GM03348 (cell line): ENCODE measurements at places on chromosomes 13 and 19.

DNA sequence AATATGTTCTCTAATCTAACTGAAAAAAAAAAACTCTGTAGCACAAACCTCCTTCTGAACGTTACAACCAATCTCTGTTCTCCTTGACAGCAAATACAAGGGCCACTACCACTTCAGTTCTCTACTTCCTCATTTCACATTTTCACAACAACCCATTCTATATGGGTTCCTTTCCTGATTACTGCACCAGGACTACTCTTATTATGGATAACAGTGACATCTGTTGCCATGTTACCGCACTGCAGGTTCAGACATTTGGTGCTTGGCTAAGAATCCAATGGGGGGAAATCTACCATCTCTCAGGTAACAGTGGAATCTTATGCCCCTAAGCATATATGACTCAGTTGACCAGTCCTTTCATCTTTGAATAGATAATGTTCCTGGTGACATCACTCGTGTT is 11.6 kb upstream of the FPR3 start:
- DNase-seq: no peak

DNA sequence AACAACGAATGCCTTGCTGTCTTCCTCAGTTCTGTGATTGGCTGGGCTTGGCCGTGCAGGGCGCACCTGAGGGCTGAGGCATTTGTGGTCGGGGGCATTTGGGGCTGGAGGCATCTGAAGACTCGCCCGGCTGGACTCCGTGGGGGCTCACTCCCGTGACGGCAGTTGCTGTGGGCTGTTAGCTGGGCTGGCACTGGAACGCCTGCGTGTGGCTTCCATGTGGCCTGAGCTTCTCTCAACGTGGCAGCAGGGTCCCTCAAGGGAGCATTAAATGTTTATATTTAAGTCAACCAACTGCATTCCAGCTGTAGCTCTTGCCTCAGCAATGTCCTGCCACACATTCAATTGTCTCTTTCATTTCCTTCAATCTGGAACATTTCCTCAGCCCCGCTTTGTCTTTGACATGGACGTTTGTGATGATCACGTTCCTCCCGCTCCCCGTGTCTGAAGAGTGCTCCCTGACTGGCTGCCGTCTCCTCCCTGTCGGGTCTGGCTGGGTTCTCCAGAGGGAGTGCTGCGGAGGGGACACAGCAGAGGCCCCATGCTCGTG is 21.0 kb downstream of the CCDC8 start:
- peak; percentile 64 for DNase-seq

DNA sequence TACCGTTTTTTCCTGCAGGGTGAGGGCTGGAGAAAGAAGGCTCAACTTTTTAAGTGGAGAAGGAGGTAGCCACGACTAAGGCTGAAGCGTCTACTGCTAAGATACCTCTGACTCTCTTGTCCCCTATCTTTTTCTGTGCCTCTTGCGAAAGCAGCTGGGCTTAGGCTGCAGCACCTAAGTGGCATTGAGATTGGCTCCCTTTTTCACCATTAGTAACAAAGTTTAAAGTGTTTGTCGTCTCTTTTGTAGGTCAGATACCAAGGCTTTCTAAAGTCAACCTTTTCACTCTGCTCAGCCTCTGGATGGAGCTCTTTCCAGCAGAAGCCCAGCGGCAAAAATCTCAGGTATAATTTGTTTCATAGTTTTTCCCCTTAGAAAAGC is 887 bp downstream of the CDADC1 start:
- no peak for DNase-seq

DNA sequence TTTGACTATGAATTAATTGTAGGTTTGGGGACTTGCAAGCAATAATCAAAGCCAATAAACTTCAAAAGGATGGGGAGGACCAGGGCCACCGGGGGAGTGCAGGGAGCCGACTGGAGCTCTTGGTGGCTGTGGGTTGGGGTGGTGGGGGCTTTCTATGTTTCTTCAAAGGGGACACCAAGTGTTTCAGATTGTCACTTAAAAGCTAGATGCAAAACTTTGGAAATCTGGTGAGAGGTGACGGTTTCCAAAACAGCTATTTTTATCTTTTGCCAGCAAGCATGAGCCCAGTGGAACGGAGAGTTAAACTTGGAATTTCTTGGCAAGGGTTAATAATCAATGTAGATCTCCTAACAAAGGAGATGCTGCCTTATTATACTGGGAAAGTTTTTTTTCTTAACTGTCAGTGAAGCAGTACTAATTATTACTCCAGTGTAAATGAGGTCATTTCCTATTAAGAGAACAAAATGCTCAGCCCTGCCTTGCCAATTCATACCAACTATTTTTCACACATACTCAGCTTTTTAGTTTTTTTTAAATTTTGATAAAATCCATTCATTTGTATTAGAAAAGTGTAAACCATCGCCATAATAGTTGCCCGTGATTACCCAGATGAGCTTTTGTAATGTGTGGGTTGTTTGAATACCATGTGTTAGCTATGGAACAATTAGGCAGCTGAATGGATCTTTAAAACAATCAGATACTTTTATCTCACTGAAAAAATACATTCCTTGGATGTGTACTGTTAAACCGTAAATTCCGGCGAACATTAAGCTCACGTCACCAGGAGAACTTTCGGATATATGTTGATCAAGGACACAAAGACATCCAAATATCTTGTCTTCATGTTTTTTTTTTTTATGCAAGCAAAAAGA is 95.9 kb upstream of the ZNF536 start:
- DNase-seq: no peak

GRCh38 chr13:51581148-51581820 is 3.0 kb upstream of the WDFY2 start:
- no peak for DNase-seq

DNA sequence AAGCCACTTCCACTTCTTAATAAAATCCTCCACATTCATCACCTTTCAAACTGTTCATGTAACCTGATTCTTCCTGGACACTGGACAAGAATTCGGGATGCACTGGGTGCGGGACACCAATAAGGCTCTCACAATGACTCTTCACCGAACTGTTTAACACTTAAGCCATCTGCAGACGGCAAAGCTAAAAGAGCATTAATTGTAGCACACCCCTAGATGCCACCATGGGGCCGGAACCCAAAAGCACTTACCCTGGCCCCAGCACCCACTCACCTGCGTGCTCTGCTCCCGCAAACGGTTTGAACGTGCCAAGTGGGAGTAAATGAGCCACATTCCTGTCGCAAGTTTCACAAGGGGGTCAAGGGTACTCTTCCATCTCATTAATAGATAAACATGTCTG is 254.3 kb upstream of the PRR20A start:
- no peak for DNase-seq

GRCh38 chr19:38971672-38972071 is 3.9 kb downstream of the FBXO17 start:
- no peak for DNase-seq

DNA sequence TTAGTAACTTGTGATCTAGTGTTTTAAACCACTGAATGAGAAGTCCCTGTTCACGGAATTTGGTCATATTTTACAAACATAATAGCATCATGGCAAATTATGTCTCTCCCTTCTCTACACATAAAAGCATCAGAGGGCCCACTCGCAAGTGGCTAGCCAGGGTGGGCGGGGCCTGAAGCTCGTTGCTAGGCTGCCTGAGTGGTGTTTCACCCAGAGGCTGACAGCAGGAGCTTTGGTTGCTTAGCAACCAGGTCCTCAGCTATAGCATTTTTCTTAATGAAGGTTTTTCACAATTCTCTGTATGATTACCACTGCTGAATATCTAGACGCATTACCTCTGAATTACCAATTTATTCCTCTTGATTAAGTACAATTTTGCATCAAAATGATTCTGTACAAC is 126.5 kb downstream of the NALCN start:
- peak; percentile 18 for DNase-seq

GRCh38 chr19:16226184-16226591 is 28.5 kb downstream of the AP1M1 start:
- DNase-seq: no peak

DNA sequence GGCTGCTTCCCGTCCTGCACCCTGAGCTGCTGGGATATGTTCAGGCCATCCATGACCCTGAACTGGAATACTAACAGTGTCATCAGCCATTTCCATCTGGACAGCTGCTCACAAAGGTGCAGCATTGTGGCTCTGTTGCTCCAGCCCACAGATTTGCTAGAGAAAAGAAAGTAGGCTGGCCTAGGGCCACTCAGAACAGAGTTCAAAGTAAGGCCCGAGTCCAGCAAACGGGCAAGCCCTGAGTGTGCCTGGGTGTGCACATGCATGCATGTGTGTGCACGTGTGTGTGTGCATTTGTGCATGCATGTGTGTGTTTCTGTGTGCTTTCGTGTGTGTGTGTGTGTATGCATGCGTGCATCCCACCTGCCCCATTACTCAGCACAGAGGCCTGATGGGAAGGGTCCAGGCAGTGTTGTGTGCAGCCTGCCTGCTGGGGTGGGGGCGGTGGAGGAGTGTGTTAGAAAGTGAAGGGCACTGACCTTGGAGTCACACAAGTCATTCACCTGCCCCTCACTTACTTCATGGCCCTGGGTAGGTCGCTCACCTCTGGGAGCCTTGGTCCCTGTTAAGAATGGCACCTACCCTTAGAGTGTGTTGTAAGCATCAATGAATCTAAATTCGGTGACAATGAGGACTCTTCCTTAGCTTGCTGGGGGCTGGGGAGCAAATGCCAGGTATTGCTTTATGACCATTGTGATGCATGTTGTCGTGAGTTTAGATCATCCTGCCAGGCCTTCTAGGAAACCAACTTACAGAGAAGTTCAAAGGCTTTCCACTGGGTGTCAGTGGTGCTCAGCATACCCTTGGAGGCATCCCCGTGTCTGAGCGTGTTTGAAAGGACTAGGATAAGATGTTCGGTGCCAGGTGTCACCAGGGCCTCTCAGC is 53.2 kb downstream of the GPR12 start:
- peak; percentile 79 for DNase-seq

DNA sequence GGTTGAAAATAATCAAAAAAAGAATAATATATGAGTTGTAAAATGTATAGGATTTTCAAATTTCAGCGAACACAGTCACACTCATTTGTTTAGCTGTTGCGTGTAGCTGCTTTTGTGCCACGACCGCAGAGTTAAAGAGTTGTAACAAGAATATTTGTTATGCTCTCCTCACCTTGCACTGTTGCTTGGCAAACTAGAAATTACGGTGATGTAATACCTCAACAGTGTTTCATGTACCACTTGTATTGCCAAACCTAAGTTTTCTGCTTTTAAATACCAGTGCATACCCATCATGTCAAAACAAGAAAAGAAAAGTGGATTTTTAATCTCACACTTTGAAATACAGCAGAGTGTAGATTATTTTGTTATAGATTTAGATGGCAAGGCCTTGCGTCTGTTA is 201.1 kb downstream of the NBEA start:
- DNase-seq: no peak

DNA sequence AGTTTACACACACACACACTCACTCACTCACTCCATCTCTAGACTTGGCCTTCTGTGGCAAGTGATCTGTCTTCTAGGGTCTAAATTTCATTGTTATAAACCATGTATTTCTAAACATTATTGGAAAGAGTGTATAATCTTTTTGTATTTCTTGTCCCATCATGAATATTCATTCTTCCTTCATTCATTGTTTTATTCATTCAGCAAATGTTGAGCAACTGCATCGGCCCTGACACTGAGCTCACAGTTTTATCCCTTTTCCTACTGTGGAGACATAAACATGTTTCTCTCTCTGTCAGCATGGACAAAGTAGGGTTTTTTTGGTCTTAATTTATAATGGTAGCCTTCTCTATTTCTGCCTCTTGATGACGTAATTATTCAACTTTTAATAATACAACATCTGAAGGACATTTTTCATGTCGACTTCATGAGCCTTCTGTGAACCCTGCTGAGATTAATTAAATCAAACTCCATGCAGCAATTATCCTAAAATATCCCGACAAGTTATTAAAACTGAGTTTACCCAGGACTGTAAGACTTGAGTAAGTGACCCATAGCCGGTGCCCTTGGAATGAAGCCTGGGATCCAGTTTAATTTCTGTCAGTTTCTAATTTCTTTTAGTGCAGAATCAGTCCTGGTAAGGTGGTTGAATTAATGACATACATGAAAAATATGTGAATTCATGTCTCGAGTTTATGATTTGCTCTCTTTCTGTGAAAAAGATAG is 7.3 kb downstream of the SPATA13 start:
- no peak for DNase-seq

DNA sequence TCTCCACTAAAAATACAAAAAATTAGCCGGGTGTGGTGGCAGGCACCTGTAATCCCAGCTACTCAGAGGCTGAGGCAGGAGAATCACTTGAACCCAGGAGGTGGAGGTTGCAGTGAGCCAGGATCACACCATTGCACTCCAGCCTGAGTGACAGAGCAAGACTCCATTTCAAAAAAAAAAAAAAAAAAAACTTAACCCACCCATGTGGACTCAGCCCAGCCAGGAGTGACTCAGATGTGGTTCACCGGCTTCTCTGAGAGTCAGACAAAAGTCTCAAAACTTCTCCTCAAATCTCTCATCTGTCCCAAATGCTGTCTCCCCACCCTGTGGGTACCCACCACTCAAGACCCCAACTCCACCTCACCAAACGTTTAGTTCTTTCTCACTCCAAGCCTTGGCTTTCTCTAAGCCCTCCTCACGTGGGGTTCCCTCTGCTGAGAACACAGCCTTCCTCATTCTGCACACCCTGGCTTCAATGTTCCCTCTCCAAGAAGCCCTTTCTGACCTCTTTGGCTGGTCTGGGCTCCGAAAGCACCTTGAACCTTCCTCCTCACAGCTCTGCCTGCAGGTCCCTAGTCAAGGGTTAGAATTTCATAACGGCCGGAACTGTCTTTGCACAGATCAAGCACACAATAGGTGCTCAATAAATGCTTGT is 11.1 kb upstream of the RAB3A start:
- peak; percentile 69 for DNase-seq

DNA sequence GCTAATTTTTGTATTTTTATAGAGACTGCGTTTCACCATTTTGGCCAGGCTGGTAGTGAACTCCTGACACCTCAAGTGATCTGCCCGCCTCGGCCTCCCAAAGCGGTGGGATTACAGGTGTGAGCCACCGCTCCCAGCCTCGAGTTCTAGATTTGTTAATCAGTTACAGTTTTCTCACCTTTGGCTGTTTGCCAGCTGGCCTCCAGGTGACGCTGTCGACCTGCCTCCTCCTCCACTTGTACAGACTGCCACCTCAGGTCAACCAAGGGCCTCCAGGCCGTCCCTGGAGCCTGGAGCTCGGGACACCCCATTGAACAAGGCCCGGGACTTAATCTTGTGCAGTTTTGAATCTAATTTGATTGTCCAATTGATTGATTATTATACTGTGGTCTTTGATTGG is 45.5 kb downstream of the IER2 start:
- DNase-seq: no peak

DNA sequence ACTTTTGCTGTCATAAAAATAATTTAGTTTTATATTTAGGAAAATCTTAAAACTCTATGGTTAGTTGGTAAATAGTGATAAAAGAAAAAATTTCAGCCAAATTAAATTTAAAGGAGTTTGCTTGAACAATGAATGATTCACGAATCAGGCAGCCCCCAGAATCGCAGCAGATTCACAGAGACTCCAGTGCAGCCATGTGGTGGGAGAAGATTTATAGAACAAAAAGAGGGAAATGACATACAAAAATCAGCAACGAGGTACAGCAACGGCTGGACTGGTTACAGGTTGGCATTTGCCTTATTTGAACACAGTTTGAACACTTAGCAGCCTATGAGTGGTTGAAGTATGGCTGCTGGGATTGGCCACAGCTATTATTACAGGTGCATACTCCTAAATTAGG is 96.4 kb upstream of the MYCBP2 start:
- no peak for DNase-seq

GRCh38 chr13:108361769-108362168 is 92.3 kb downstream of the TNFSF13B start:
- no peak for DNase-seq
